ENCODE measurements at places on chromosomes 7 and 10.

GRCh38 chr10:112278871-112279270 lies 4.3 kb upstream of the TECTB start:
- no peak for DNase-seq

DNA sequence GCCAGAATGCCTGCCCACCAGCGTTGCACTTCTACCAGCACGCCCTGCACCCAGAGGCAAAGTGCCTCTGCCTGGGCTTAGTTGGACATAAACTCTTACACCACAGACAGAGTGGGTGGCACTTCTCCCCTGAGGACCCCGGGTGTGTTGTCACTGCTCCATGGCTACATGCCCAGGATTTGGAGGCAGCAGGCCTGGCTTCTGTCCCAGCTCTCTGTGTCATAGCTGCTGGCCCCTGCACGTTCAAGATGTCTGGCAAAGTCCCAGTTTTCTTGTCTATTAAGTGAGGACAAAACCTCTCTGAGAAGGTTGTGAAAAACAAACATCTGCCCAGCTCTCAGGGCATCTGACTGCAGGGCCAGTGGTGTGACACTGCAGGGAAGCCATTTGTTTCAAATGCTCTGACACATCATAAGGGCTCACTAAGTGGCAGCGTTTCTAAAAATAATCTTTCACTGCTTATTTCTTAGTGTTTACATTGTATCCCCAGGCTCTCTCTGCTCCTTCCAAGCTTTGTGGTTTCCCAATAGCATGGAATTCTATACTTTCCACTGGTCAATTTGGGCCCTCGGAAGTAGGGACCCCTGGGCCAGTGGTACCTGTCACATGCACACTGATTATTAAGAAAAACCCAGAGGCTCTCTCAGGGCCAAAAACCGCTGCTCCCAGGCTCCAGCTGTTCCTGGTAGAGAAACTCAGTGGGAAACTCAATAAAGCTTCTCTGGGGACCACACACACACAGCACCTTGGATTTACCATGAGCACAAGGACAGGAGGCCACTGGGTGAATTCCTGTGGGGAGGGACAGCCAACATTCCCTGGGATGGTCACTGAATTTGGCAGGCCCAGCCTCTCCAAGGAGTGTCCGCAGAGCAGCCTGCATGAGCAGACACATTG lies 86.2 kb upstream of the ANLN start:
- peak; percentile 91 for DNase-seq

DNA sequence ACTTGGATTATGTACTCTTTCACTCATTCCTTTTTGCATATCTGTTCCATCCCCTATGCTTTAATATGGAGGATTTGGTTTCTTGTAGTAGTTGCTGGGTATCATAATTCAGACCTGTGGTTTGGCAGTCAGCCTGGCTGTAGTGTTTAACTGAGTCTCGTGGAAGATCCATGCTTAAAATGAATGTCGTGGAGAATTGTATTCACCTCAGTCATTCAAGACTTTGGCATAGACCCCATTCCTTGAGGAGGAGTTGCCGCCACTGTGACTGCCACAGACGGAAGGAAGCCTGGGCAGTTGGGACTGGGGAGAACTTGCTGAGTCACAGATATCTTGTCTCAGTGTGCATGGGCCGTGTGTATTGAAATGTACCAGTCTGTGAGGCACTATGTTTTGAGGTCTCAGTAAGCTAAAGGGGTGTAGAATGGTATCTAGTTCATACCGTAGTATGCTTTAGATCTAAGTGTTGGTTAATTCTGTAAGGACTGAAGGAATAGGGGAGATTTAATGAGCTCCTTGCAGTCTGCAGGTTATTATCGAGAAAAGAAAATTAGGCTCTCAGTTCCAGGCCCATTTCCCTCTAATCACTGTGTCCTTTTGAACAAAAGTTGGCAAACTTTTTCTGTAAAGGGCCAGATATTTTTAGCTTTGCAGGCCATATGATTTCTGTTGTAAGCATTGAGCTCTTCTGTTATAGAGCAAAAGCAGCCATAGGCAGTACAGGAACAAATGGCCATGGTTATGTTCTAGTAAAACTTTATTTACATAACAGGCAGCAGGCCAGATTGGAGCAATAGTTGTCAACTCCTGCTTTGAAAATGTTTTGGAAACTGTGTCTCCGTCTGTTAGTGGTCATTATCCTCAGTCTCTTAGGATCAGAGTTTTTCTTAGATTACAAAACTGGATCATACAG lies 76.8 kb downstream of the TPST1 start:
- peak; percentile 26 for DNase-seq

- DNase-seq: no peak
Observed at GRCh38 chr10:47286591-47287315, 13.2 kb upstream of the GDF10 start.

DNA sequence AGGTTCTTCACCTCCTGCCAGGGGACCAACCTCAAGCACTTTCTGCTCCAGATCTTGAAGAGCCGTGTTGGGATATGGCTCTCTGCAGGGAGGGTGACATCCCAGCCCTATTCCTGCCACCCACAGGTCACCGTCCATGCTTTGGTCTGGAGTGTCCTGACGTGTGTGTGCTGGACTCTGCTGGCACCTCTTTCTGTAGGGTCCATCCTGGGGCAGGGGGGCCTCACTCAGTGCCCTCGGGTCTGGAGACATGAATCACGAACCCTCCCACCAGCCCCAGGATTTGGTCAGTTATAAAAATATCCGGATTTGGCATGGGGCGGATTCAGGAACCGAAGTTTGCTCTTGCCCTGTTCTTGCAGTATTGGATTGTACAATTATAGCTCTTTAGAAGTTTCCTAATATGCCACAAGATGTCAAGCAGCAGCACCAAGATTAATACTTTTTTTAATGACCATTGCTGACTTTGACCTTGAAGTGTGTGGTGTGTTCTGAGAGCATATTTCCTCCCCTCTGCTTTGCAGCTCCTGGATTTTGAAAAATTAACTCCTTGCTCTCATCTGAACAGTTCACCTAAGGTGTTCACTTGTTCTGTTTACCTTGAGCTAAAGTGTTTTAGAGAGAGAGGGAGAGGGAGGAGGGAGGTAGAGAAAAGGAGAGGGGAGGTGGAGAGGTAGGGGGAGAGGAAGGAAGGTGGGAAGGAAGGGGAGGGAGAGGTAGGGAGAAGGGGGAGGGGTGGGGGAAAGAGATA lies 95.4 kb upstream of the SHH start:
- no peak for DNase-seq

DNA sequence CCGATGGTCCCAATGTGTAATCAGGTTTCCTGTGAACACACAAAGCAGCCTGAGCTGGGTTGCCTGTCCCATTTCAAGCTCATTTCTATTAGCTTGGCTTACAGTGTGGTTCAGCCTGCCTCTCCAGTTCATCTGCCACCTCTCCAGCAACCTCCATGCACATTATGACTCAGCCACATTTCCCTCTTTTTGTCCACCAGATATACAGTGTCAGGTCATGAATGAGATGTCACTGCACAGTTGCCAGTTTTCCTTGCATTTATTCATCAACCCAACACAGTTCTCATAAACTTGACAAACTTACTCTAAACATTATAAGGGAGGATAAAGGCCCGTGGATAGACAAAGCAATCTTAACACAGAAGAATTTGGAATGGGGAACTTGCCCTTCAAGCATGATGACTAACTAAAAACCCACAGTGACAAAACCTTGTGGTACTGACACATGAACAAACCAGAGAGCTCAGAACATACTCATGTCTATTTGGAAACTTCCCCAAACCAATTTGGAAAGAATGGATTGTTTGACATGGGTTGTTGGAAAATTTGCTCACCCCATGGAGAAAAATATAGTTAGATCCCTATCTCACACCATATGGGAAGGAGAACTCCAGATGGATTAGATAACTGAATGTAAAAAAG lies 2.5 kb upstream of the CFAP58 start:
- no peak for DNase-seq

DNA sequence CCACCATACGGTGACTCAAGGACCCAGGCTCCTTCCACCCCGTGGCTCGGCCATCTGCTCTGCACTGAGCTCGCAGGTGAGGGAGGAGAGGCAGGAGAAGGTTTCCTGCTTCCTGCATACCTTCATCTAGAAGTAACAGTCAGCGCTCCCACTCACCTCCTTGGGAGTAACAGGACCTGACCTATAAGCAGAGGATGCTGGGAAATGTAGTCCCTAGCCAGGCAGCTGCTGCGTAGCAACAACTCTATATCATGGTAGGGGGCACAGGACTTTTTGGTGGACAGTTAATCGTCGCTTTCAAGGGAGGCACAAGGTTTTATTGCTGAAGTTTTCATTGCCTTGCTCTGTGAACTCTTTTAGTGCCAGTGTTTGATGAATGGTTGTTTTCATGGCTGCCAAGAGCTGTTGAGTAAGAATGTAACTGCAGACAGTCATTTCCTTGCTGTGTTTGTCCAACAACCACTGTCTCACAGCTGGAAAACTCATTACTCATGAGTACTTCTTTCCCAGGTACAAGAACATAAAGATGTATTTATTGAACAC lies 10.2 kb upstream of the ZFYVE27 start:
- DNase-seq: no peak

DNA sequence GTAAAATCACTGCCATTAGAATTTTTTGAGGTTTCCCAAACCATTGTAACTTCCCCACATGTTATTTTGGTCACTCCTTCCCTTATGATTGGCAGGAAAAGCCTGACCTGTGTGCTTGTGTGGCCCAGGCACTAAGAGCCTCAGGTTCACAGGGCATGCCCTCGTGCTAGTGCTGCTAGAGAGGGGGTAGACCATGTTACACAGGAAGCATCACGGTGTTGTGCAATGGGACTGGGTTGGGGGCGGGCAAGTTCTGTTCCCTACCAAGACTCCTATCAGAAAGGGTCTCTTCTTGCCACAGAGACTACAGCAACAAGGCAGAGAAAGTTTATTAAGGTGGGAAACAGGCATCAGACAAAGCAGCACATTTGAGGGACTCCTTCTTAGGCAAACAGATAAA lies 32.2 kb downstream of the LSM5 start:
- no peak for DNase-seq

DNA sequence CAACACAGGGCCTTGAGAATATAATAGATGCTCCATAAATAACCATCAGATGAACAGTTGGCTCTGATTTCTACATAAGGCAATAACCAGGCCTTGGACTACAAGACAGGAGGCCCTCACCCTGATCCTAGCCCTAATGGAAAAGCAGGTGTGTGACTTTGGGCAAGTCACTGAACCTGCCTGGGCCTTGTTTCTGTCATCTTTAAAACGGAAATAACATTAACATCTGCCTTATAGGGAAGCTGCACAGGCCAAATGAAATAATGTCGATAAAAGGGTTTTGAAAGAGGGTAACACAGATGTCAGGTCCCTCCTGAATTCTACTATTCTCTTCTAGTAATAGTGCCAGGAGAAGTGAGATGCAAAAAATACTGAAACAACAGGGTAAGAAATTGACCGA lies 20.7 kb downstream of the PIK3AP1 start:
- no peak for DNase-seq

DNA sequence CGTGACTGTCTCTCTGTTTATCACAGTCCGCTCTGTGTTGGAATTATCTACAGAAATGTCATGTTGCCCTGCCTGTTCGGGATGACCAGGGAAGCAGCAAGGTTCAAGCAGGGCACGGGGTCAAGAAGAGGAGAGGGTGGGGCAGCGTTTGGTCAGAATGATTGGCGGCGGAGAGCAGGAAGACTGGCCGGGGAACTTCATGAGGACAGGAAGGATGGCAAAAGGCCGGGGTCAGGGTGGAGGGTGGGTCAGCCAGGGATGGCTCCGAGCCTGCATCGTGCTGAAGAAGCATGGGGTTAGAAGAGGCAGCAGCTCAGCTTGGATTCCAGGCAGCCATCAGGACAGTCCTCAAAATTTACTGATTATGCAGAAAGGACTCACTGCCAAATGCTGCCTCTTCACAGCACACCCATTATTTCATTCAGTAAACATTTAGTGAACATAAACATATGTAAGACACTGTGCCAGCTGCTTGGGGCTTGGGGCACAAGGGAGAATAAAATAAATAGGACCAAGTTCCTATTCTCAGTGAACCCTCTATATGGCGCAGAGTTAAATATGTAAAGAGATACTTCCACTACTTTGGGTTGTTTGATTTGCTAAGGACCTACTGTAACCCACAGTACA lies 42.8 kb downstream of the WNT2 start:
- no peak for DNase-seq

DNA sequence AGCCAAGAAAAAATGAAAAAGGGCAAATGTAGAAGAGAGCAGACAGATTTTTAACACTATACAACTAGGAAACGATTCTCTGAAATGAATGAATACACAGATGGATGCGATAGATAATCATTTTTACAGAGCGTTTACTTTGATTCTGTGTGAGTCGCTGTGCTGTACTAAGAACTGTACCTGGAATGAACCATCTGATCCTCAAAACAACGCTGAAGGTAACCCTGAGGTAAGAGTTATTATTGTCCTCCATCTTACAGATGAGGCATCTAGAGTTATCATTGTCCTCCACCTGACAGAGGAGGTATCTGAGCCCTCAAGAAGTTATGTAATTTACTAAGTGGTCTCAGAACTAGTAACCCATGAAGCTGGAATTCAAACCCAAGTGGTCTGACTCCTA lies 80.2 kb downstream of the CHCHD3 start:
- DNase-seq: no peak

DNA sequence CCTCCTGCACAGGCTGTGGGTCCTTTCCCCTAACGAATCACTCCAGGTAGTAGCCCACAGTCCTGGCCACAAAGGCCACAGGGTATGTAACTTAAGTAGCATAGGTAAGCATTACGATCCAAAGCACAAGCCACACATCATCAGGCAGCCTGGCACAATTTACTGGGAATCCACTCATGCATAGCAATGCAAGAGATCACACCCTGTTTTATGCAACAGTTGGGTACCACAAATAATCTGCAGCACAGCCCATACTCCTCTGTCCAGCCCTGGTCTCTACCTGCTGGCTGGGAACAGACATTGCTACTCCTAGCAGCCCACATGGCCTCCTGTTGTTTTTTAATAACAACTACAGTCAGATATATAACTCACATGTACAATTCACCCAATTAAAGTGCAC lies 34.3 kb downstream of the SRPK2 start:
- no peak for DNase-seq

- DNase-seq: no peak
Observed at GRCh38 chr10:121889212-121889611, 38.6 kb downstream of the ATE1 start.

DNA sequence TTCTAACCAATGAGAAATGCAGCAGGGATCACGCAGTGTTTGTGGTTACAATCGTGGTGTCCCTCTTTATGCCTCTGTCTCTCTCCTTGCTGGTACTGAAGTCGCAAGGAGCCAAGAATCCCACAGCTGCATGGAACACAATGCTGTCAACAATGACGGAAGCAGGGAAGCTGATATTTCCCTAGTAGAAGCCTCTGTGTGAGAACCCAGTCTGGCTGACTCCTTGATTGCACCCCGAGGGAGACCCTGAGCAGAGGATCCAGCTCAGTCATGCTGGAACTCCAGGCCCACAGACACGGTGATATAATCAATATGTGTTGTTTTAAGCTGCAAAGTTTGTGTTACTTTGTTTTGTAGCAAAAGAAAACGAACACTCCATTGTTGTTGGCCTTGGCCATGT lies 677.9 kb downstream of the PARD3 start:
- no peak for DNase-seq

GRCh38 chr7:22268884-22269421 lies 88.0 kb downstream of the RAPGEF5 start:
- DNase-seq: no peak

- DNase-seq: no peak
Observed at GRCh38 chr7:4138866-4139265, 543.2 kb upstream of the FOXK1 start.

GRCh38 chr10:88505680-88506215 lies 77.4 kb downstream of the RNLS start:
- DNase-seq: no peak

GRCh38 chr7:7522421-7522820 lies 13.3 kb downstream of the COL28A1 start:
- DNase-seq: no peak
